Glutamatergic neuron (in vitro differentiated cells): ENCODE measurements at places on chromosomes 6 and 20. TPM values are rescaled to one million over a fixed set of nuclear protein-coding genes. Genes with fewer than 3 reads are reported as not detected.

DNA sequence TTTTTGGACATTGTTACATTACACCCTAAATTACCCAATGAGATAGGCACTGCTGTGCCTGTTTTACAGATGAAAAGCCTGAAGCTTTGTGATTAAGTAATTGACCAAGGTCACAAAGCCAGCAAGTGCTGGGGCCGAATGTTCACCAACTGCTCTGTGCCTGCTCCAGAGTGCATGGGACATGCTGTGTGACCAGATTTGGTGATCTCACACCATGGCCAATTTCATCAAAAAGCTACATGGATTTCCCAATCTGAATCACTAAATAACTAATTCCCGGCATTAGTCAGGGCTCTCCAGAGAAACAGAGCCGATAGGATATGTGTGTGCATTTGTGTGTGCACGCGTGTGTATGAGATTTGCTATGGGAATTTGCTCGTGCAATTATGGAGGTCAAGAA lies 228.3 kb upstream of the ECI2 start:
- DNase-seq: no peak

PERP gene
- total RNA-seq: 10.7 TPM

PTCHD4 gene
- total RNA-seq: 3.6 TPM

ZCCHC3 gene
- 15.3 TPM for total RNA-seq

WFDC5 gene
- not detected for total RNA-seq
